NCI-H2107 (cell line): ENCODE measurements at places on chromosomes 13 and 19.

- DNase-seq = no peak
Observed at GRCh38 chr19:10587022-10587838, at the start of gene AP1M2. Gene AP1M2 (minus strand): TSS chr19:10587312. CDS start chr19:10587231, 81 bp downstream.

GRCh38 chr13:111573801-111574200 lies 253.4 kb downstream of the TEX29 start:
- no peak for DNase-seq

DNA sequence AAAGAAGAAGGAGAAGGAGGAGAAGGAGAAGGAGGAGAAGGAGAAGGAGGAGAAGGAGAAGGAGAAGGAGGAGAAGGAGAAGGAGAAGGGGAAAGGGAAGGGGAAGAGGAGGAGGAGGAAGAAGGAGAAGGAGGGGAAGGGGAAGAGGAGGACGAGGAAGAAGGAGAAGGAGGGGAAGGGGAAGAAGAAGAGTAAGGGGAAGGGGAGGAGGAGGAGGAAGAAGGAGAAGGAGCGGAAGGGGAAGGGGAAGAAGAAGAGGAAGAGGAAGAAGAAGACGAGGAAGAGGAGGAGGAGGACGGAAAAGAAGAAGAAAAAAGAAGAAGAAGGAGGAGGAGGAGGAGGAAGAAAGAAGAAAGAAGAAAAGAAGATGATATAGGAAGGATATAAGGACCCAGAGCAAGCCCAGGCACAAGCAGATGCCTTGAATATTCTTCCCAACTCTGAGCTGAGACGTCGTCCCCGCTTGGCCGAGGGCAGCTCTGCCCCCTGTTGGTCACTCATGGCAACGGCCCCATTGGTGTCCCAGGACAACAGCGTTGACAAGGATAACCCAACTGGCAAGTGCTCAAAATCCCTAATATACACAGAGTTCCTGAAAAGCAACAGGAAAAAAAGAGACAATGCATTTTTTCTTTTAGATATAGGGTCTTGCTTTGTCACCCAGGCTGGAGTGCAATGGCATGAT lies 30.6 kb upstream of the IGSF23 start:
- DNase-seq = no peak

DNA sequence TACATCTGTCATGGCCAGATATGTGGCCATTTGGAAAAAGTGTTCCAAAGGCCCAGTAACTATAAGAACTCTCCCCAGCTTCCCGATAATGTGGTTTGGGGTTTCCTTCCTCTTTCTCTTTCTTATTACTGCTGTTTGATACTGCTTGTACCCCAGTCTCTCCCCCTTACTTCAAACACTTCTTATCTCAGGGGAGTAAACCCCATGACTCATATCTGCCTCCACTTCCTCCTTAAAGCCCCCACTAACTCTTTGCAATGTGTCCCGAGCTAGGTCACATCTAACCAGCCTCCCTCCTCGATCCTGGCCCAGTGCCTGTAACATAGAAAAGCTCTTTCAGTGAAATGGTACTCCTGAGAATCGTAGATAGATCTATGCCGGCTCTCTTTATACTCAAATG lies 82.4 kb upstream of the STARD13 start:
- no peak for DNase-seq

GRCh38 chr13:44116562-44117332 lies 237.0 kb downstream of the LACC1 start:
- no peak for DNase-seq

DNA sequence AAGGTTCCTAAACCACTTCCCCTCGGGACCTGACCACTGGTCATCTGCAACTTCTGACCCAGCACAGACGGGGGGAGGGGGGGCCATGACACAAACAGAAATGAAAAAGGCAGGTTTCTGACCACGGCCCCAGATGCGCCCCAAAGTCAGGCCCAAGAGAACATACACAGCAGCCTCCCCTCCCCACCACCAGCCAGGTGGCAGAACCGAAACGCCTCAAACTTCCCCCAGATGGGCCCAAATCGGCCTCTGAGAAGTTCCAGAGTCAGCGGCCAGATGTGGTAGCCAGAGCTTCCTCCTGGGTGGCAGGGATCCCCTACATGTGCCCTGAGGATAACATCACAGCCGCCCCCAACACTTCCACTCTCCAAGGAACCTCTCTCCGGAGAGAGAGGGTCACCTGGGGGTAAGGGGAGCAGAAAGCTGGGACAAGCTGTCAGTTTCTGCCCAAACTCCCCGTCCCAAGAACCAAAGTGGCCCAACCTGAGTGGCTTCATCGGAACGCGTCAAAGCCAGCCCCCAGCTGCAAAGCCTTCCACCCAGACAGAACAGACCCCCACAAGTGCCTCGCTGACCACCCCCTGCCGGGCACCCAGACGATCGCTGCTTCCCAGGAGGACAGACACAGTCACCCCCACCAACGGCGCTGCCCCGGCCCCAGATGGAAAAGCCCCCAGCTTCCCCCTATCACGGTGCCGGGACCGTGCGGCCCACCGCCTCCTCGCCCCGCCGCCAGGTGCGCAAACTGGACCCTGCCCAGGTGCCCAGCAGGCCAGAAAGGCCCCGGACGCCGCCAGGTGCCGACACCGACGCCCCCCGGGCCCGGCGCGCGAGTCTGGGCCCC lies 800 bp downstream of the ELL start:
- no peak for DNase-seq

- no peak for DNase-seq
Observed at GRCh38 chr19:47023448-47023794, 3.8 kb downstream of the NPAS1 start.

DNA sequence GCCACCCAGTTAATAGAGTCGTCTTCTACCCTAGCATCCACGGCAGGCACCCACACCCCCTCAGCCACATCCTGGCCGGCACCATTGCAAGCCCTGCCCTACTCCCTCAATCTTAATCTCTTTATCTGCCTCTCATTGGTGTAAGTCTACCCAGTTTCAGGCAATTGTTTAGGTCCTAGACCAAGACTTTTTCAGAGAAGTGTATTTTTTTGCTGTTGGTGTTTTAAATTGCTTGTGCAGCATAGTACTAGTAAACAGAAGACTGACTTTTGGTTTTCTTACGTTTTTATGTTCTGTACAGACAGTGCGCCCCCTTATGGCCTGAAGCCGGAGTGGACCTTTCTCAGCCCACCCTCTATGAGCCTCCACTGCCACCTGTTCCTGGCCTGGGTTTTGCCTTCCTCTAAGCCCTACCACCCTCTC lies 2.3 kb upstream of the LCP1 start:
- no peak for DNase-seq

DNA sequence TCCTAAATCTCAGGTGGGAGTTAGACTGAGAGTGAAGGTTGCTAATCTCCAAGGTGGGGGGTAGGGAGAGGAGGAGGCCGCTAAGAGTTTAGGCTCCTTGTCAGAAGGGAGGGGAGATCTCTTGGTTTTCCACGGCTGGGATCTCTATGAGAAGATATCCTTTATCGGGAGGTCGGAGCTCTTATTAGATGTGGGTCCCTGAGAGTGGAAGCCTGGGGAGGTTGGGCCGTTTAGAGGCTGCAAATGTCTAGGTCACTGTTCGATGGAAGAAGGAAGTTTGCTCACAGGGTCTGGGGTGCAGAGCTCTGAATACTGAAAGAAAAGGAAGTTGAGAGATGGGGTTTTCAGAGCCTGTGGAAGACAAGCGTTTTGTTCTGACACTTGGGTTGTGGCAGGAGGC lies 3.8 kb downstream of the MYADM start:
- no peak for DNase-seq

GRCh38 chr13:87331178-87331577 lies 340.0 kb upstream of the SLITRK5 start:
- no peak for DNase-seq

- no peak for DNase-seq
Observed at GRCh38 chr13:20702530-20702914, 977 bp upstream of the IL17D start.

DNA sequence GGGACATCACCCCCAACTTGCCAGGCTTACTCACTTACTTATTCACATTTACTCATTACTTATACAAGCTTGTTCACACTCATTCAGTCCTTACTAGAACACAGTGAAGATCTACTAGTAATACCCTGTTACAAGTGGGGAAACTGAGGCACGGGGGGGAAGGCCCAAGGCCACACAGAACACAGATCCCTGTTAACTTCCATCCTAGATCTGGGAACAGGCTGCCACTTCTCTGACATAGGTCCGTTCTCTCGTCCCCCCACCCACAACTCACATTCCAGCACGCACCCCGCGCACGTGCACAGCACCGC lies 1.5 kb upstream of the NRTN start:
- no peak for DNase-seq

GRCh38 chr19:11482384-11483050 lies 1.7 kb upstream of the ELAVL3 start:
- DNase-seq = peak; percentile 31

DNA sequence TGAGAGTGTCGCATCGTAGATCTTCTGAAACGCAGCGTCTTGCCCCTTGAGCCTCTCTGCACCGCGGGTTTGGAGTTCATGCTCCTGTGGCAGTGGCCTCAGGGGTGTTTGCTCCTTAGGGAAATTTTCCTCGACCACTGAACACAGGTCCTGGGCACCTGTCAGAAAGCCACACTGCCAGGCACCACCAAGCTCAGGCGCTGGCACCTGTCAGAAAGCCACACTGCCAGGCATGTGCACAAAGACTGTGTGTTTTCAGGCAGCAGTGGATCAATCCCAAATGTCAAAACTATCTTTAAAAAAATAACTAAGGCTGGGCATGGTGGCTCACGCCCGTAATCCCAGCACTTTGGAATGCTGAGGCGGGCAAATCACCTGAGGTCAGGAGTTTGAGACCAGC lies 87.1 kb downstream of the ATP11A start:
- DNase-seq = no peak

GRCh38 chr13:51551416-51551815 lies 32.8 kb upstream of the WDFY2 start:
- no peak for DNase-seq

- no peak for DNase-seq
Observed at GRCh38 chr19:4988770-4989251, 19.9 kb downstream of the KDM4B start.

DNA sequence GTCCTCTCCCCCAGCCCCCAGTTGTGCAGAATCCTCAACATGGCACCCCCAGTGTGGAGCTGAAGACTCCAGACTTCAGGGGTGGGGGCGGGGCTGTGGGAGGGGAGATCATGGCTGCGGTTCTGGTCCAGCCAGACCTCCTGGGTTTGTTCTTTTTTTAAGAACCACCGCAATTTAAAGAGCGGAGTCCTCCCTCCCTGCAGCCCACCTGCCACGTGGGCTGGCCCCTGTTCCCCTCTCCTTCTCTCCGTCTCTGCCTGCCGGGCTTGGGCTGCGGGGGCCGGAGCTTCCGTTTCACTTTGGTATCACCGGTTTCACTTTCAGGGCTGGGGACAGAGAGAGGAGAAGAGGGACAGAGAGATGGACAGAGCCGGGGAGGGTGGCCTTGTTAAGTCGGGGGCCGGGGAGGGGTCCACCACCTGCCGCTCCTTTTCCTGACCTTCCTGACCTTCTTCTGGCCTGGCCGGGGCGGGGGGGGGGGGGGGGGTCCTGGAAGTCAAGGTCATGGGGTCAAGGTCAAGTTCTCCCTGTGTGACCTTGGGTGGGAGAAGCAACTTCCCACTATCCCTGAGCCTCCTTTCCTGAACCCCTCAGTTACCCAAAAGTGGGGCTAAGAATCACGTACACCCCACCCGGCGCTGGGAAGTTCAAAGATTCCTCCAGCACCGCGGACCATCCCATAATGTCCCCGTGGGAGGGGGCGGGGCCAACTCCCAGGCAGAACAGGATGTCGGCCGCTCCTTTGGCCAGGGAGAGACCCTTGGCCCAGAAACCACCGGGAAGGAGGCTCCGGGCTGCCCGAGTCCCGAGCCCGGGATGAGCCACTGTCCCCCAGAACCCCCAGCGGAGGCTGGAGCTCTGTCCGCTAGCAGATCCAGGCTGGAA lies 11.3 kb upstream of the ZBTB7A start:
- no peak for DNase-seq

GRCh38 chr19:23770672-23771250 lies 12.1 kb upstream of the ZNF681 start:
- DNase-seq = no peak

DNA sequence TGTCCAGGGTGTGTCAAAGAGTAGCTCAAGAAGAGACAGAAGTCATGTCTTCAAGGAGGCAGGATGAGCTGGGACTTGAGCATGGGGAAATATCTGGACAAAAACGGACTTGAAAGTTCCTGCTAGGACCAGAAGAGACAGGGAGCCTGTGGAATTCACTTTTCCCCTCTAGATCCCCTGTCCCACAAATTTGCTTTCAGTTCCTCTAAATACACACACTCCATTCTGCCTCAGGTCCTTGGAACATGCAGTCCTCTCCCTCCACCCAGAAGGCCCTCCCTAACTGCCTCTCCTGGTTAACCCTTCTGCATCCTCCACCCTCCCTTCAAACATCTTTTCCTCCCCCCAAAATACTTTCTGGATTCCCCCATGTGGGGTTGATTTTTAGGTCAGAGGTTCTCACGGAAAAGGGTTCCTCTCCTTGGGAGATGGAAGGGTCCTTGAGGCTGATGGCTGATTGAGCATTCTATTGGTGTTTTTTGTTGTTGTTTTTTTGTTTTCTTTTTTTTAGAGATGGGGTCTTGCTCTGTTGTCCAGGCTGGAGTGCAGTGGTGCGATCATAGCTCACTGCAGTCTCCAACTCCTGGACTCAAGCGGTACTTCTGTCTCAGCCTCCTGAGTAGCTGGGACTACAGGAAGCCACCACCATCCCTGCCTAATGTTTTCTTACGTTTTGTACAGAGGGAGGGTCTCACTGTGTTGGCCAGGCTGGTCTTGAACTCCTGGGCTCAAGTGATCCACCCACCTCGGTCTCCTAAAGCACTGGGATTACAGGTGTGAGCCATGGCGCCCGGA lies 6.9 kb upstream of the RETN start:
- no peak for DNase-seq

DNA sequence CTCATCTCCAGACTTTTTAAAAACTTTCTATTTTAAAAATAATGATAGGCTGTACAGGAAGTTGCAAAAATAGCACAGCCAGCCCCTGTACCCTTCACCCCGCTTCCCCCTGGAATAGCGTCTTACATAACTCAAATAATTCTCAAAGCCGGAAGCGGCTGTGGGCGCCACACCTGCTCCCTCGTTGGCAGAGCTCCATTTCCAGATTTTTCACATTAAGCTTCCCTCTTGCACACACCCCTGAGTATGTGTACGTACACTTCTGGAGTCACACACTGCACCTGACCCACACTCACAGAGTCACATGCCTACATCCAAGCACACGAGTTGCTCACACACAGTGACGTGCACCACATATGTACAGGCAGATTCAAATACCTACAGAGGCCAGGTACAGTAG lies 24.9 kb upstream of the DPP9 start:
- no peak for DNase-seq

DNA sequence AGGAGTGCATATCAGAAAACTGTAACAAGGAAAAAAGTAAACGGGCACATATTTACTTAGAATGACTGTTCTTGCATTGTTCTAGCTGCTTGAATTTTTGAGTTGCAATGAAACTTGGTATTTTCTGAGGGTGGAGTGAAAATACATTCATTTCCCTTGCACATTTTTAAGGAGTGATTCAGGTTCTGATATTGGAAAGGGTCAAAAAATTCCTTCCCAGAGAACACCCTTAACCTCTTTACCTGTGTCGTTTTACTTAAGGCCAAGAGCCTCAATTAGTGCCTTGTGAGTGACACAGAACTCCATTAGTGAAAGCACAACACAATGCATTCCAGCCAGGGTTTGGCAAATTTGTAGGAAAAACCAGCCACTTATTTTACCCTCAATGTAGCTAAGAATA lies 2.3 kb downstream of the ITGBL1 start:
- DNase-seq = no peak

GRCh38 chr19:50556282-50557008 lies 11.8 kb downstream of the LRRC4B start:
- DNase-seq = peak; percentile 25
